T-helper 1 cell (primary cell): ENCODE measurements at places on chromosomes 2 and 18.

DNA sequence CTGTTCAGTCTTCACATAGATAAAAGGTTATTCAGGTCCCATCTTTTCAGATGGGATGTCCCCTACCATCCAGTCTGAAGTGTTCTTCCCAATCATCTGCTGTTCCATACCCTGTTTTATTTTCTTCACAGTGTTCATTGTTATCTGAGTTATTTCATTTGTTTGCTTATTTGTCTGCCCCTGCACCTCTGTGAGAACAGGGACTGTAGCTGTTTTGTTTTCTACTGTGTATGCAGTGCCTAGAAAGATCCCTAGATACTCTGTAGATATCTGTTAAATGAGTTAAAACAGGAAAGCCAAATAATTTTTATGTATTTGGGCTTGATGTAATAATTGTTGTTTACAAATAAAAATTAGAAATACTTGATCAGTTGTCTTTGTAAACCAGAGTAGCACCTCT is 34.2 kb downstream of the SMAD4 start:
- DNase-seq, result no peak

DNA sequence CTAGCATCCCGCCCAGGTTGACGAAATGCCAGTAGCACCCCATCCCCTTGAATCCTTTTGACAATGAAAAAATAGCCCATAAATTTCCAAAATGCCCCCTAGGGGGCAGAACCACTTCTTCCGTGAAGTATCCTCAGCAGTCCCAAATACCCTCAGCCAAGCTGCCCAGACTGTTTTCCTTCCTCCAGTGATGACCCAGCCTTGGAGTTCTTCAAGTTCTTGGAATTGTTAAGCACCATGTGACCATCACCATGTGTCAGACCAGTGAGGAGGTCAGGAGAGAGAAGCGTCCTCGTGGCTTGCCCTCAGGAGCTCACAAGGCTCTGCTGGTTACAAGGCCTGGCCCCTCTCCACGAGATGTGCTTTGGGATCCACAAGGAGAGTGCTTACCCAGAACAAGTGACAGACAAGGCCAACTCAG is 1.4 kb upstream of the SLC23A3 start:
- DNase-seq, result no peak

DNA sequence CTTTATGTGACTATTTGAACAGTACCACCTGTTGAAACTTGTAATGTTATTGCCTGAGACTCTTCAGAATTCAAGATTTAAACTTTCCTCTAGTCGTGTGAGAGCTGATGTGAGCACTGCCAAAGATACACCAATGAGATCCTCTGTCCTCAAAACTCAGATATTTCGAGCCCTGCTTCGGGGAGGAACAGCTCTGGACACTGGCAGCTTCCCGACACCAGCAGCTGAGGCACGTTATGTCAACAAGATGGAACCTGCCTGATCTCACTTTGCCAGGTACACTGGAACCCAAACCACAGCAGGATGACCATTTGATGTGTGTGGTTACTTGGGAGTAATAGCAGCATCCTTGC is 319.9 kb upstream of the RBMS1 start:
- DNase-seq, result no peak

- no peak for DNase-seq
Observed at GRCh38 chr2:176111309-176111663, 4.2 kb downstream of the HOXD11 start.

DNA sequence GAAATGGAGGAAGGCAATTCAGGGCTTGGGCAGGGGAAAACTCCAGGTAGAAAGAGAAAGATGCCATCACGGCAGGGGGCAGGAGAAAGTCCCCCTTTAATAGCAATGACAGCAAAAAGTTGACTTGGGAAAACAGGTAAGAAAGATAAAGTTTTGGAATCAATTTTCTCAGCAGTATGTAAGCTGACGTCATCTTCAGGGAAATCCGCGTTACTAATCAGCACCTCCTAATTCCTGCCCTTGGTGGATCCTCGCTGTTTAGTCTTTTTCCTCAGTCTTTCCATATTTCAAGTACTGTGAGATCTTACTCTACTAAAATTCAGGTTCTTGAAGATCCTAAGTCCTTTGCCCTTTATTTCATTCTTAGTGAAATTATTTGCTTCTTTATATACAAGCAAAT is 233.0 kb downstream of the MREG start:
- DNase-seq, result no peak

DNA sequence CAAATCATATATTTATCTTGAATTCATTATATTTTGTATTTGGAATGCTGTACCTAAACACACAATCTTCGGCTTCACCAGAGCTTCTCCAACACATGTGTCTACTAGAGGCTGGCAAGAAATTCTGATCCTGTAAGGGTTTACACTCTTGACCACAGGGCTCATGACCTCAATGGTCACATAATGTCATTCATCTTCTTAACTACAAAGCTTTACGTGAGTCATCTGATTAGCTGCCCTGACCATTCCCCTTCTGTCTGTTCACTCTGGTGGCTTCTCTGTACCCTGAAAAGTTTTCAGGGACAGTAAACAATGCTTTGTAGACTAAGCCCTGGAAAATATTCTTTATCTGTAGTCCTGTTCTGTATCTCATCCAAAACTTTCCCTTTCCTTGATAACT is 423.9 kb downstream of the CMPK2 start:
- no peak for DNase-seq

DNA sequence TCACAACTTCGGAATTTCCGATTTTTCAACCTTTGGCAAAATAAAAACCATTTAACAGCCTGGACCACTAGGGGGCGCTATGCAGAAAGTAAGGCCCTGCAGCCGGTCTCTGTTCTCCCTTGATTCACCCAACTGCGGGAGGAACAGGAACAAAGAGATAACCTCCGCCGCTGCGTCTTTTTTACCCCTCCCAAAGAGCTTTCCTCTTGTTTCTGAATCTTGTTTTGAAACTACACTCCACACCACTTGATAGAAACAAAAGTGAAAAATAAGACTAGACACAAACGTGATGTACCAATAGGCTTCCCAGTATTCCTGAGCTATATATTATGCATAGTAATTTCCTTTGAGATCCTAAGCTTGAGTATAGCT is 231.2 kb downstream of the MYO3B start:
- DNase-seq, result peak; percentile 72

DNA sequence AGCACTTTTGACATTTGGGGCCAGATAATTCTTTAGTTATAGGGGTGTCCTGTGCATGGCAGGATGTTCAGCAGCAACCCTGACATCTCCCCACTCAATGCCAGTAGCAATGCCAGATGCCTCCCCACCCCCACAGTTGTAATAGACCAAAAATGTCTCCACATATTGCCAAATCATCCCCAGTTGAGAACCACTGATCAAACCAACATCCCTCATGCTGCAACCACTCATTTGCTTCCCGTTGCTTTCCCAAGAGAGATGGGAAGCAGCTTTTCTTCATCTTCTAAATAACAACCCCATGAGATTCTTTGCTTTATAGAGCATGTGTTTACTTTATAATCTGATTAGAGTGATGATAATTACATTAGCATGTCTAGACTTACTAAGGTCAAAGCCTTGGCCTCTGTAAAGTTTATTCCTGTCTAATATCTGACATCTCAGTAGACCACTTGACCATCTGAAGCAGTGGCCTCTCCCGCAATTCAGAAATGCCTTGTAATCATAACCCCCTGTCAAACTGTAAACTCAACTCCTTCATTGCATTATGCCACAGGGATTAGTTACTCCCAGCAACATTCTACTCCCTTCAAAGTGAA is 28.7 kb upstream of the C1D start:
- DNase-seq, result no peak

DNA sequence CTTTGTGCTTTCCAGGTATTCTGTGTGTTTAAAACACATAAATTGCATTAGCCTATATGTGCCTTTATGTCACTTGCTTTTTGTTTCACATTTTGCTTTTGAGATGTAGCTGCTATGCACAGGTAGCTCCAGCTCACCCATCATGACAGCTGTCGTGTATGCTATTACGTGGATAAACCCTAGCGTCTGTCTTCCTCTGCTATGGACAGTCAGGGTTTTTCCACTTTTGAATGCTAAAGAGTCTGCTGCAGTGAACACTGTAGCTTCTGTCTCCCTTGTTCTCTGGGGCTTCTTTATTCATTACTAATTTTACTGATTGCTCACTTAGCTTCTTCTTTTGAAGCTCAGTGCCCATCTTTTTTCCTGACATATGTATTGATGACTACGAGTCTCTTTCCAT is 24.7 kb upstream of the MBP start:
- no peak for DNase-seq

DNA sequence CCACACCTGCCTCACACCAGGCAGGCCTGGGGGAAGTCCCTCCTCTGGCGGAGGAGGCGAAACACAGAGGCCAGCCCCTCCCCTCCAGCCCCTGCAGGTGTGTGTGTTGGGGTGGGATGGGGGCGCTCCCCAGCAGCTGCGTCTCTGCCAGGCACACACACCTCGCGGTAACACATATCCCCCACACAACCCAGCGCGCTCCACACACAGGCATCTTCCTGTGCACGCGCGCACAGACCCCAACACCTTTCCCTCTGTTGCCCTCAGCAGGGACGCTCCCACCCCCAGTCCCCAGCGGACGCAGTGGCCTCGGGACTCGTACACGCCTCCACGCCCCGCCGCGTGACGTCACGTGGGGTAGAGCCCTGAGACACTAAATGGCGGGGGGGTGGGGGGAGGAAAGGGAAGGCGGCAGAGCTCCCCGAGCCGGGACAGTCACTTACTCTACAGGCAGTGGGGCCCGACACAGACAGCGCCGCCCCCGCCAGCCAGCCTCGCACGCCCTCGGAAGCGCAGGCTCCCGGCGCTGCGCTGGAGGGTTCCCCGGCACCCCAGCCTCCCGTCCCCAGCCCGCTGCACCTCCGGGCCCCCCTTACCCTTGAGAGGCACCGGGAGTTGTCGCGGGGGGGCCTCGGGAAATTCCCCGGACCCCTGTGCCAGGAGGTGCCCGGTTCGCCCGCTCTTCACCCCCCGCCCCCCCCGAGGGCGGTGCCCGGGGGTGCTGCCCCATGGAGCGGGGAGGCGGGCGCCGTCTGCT is at the start of gene WNT10A:
Gene WNT10A, plus strand, starts transcription at position 751 of the 757 bp plus-strand sequence. CDS start 144 bp downstream, outside the sequence.
- peak; percentile 85 for DNase-seq

DNA sequence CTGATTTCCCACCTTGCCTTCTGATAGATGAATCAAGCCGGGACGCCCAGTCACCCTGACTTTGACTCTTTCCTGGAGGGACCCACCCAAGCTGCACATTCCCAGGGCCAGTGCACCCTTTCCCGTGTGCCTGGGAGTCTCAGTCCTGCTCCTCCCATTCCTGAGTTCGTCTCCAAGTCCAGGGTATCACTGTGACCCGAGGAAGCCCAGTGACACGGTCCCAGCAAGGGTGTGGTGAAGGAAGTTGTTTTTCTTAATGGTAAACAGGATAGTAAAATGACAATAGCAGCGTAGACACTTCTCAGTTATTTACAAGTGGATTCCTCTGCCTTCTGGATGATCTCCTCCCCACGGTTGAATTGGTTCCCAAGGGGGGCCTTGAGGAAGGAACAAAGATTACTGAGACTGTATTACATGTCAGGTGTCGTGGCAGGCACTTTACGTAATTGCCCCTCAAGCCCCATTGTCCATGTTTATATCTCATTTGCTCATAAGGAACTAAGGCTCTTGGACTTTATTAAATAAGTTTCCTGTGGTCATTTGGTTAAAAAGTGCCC is 123.3 kb downstream of the PRKCE start:
- DNase-seq, result no peak

- no peak for DNase-seq
Observed at GRCh38 chr18:44651918-44652572, 28.6 kb upstream of the SETBP1 start.

GRCh38 chr2:226862623-226863022 is 26.8 kb downstream of the RHBDD1 start:
- DNase-seq, result no peak

GRCh38 chr18:36419900-36420531 is 122.5 kb downstream of the FHOD3 start:
- no peak for DNase-seq

GRCh38 chr2:52117299-52117698 is 1085.4 kb upstream of the NRXN1 start:
- no peak for DNase-seq

- no peak for DNase-seq
Observed at GRCh38 chr2:65922794-65923193, 490.4 kb upstream of the SPRED2 start.

DNA sequence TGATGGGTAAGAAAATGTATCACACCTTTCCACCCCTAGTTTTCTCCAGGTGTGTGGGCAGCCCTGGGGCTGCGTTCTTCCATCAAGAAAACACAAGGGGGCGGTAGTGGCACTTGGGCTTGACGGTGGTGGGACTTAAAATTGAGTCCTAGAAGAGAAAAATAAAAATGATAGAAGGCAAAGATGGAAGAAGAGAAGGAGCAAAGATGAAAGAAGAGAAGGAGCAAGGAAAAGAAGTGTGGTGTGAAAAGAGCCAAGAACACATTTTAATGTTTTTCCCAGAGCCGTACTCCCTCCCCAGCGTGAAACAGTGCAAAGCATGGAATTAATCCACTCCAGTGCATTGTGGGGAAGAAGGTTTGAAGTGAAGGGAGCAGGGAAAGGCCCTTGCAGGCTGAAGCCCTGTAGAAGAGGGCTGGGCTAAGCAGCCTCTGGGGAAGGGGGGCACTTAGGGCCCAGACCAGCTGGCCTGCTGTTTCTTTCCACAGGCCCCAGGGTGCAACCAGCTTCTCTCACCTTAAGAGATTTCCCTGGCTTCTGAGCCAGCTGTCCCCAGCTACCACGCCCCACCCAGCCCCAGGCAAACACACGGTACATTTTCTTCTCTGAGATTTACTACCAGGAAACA is 256.8 kb downstream of the RNF152 start:
- DNase-seq, result no peak

GRCh38 chr2:43273529-43273928 is 47.1 kb upstream of the ZFP36L2 start:
- DNase-seq, result no peak

GRCh38 chr2:97993926-97994325 is 1.8 kb downstream of the TMEM131 start:
- no peak for DNase-seq

DNA sequence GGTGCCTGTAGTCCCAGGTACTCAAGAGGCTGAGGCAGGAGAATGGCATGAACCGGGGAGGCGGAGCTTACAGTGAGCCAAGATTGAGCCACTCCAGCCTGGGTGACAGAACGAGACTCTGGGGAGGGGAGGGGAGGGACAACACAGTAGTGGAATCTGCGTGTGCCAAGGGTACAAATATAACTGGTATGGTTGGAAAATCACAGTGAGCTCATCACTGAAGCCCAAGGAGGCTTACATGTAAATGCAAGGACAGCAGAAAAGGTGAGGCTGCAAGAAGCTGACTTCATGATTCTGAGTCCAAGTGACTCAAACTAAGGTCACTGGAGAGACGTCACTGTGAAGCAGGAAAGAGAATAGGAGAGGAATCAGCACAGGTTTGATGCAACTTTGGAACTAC is 9.2 kb downstream of the SEPTIN10 start:
- DNase-seq, result no peak

- DNase-seq, result no peak
Observed at GRCh38 chr2:134435505-134435904, 181.6 kb downstream of the MGAT5 start.

DNA sequence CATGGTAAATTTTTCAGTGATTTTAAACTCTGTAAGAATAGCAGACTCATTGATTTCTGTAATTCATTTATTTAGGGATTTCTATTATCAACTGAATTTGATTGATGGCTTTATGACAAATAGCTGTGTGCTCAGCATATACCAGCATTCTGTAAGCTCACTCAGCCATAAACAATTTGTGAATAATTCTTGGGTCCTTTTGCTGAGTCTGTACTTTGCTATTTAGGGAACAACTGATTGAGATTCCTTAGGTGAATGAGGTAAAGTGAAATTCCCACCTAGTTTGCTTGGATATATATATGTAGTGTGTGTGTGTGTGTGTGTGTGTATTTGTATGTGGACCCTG is 76.7 kb upstream of the CAVIN2 start:
- DNase-seq, result no peak

- no peak for DNase-seq
Observed at GRCh38 chr2:161436411-161436810, 20.3 kb downstream of the TBR1 start.

- DNase-seq, result no peak
Observed at GRCh38 chr18:67735506-67735905, 219.0 kb upstream of the DSEL start.
